Islet precursor cell (in vitro differentiated cells): ENCODE measurements at places on chromosomes 2 and 18.
A peak's percentile ranks its signal among the peaks of the same experiment; 100 is the strongest.

DNA sequence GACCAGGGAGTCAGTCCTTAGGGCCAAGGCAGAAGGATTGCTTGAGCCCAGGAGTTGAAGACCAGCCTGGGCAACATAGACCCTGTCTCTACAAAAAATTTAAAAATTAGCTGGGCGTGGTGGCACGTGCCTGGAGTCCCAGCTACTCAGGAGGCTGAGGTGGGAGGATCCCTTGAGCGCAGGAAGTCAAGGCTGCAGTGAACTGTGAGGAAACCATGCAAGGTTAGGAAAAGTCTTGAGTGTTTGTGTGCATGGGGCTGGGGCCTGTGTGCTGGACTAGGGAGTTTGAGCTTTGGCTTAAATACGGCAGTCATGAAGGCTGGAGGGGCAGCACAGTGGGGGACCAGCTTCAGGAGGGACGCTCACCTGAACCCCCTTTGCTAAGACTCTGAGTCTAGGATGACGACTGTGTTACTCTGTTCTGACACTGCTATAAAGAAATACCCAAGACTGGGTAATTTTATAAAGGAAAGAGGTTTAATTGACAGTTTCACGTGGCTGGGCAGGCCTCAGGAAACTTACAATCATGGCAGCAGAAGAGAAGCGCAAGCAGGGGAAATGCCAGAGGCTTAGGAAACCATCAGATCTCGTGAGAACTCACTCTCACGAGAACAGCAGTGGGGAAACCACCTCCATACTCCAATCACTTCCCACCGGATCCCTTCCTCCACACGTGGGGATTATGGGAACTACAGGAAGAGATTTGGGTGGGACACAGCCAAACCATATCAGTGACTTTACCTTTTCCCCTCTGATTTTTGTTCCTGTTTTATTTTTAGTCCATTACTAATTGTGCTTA is 39.4 kb downstream of the GORASP2 start:
- no peak for DNase-seq

DNA sequence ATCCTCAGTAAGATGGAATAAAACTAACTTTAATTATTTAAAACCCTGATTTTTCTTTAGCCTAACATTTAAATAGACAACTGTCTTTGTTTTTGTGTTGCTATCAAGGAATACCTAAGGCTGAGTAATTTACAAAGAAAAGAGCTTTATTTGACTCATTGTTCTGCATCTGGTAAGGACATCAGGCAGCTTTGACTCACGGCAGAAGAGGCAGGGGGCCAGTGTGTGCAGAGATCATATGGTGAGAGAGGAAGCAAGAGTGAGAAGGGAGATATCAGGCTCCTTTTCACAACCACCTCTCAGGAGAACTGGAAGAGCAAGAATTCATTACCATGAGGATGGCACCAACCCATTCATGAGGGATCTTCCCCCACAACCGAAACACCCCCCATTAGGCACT is 64.6 kb upstream of the TFPI start:
- DNase-seq: no peak

- DNase-seq: no peak
Measured at GRCh38 chr2:128058114-128058513, 30.3 kb upstream of the SAP130 start.

DNA sequence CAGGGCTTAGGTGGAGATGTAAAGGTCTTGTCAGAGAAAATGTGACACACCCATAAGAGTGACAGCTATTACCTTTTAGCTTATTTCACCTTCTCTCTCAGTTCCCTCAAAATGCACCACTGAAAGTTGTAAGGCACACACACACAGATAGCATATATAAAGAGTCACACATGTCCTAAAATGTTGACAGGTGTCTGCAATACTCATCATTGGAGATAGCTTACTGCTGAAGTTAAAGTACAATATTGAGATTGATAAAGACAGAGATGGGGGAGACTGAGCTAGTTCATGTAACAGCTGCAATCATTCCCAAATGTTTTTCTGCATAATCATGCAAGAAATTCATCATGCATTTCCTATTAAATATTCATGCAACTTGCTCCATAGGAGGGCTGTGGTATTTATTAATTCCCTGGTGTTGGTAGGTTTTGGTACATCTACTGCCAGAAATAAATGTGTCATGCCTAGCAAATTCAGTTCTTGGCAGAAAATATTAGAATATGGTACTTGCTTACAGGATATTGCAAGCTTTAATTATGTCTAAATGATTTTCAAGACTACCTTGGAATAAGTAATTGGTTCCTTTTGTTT is 118.8 kb upstream of the RBMS1 start:
- no peak for DNase-seq

DNA sequence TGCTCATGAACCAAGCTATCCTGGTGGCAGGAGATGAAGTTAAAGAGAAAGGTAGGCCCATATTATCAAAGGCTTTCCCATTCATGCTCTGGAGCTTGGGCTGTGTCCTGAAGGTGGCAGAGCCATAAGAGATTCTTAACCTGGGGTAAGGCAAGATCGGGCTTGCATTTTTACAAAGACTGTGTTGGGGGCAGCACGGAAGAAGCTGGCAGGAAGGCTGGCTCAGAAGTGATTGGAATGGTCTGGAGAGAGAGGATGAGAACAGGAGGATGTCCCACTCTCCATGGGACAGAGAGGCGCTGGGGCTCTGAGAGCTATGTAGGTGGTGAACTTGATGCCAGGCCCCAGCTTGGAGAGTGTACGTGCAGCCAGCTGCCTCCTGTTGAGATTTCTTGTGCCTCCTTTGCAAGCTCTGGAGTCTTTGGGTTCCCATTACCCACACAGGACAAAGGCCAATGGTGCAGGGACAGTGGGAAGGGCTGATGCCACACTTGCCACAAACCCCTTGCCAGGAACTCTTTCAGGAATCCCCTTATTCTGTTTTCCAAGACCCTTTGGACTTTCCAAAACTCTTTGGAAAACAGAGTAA is 40.6 kb upstream of the FZD5 start:
- no peak for DNase-seq

- no peak for DNase-seq
Measured at GRCh38 chr2:155379494-155379893, 681.0 kb downstream of the KCNJ3 start.

GRCh38 chr2:134491771-134492441 is 226.9 kb downstream of the TMEM163 start:
- no peak for DNase-seq

GRCh38 chr2:39114771-39115170 is 6.1 kb downstream of the SOS1 start:
- no peak for DNase-seq

DNA sequence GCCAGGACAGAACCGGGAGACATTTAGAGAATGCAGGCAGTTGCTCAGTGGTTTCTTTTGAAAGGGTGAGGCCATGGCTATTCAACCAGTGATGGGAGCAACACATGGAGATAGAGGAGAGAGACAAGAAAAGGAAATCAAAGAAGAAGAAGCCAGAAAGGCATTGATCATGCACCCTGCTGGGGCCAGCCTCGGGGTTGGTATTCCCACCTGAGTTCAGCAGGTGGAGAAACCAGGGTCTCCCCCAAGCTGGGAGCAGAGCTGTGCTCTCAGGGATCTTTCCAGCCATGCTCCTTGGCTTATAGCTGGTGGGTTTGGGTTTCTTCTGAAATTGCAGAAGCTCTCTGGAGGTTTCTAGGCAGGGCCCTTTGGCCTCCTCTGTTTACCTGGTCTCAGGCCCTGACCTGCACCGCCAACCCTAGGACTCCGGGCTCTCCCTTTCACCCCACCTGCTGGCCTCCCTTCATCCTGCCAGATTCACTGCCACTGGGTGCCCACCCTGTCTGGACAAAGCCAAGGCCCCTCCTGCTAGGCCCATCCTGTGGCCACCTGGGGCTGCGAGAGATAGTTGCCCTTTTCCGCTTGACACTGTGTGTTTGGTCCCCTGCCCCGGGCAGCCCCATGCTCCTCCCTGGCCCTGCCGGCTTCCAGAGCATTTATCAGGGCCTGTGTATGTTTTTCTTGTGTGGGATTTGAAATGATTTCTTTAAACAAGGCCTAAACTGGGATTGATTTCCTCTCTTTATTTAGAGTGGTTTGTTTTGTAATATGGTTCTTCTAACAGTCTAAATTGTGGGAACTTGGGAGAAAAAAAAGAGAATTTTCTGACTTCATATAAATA is 126.7 kb downstream of the DDX1 start:
- DNase-seq: peak; percentile 50

GRCh38 chr2:29202819-29203495 is 87.7 kb downstream of the CLIP4 start:
- DNase-seq: no peak

DNA sequence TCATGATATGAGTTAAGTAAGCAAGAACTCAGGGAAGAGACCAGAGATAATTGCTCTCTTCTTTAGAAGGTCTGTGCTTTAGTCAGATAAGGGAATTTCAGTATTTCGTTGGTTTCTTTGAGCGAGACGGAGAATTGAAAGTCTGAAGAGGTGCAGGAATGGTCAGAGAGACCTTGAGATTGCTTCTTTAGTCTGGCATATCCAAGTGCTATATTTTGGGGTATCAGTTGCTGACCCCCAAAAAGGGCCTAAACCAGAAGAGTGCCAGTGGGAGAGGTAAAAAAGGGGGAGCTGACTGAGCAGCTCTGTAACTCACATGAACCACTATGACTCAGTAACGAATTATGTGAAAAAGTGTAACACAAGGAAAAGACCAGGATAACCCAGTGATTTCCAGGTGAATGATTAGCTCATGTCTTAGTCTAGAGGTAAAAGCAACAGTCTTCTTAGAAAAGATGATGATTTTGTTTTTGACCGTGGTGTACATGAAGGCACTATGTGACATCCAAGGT is 932.9 kb downstream of the TDRD15 start:
- no peak for DNase-seq

DNA sequence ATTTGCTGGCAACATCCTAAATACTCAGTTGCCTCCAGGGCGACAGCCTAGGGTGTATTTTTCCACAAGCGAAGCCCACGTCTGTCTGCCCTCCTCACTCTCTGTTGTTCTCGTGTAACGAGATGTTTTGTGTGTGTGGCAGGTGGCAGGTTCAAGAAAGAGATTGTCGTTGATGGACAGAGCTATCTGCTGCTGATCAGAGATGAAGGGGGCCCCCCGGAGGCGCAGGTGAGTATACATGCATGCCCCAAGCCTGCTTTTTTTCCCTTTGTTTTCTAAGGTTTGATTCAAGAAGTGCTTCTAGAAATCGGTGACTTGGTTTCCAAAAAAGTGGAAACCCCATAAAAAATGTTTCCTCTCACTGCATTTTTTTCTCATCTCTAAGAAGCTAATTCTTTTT is 247.0 kb downstream of the AGAP1 start:
- no peak for DNase-seq

- DNase-seq: no peak
Measured at GRCh38 chr18:63266888-63267790, 52.4 kb downstream of the BCL2 start.

GRCh38 chr18:22185273-22185672 is 15.9 kb downstream of the GATA6 start:
- DNase-seq: no peak

- DNase-seq: peak; percentile 96
Measured at GRCh38 chr2:24084386-24085199, at the start of gene TP53I3. TP53I3 (minus strand) TSS chr2:24084834; CDS start chr2:24084326, 508 bp downstream.

GRCh38 chr2:227164763-227165291 is 403 bp downstream of the COL4A3 start:
- DNase-seq: no peak

GRCh38 chr2:171531291-171531690 is 9.0 kb downstream of the CYBRD1 start:
- DNase-seq: no peak

- no peak for DNase-seq
Measured at GRCh38 chr18:53735526-53735925, 488.9 kb downstream of the MBD2 start.

DNA sequence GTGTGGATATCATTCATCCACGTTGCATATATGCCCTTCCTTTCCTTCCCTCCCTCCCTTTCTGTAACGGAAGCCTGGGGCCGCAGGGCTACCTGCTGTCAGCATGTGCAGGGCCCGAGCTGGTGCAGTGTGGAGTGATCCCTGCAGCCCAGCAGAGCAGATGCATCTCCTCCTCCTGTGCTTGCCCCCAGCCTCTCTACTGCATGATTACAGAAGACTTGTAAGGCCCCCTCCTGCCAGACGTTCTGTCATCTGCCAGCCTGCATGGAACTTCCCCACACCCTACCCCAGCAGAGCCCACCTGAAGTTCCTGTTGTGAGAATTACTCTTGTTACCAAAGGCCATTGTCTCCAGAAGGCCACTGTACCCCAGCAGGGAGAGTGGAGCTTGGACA is 67.5 kb upstream of the FOSL2 start:
- no peak for DNase-seq

DNA sequence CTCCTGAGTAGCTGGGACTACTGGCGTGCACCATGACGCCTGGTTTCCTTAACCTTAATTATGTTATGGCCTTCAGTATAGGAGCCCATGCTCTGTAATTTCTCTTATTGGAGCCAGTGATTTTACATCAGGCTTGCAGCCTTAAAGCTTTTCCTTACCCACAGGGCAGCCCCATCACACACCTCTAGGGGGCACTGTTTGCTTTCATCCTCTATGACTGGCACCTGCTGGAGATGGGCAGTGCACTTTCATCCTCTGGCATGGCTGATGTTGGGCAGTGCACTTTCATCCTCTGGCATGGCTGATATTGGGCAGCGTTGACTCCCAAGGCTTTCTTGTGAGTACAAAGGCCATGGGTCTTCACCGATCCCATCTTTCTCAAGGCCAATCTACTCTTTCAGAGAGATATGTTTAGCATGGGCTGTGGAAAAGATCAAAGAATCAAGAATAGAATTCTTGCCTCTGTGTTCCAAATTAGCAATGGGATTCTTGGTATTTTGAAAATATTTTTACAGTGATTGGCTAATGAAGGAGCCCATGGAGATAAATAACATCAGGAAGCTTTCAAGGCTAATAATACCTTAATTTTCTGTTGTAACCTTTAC is 80.7 kb upstream of the MEX3C start:
- peak; percentile 65 for DNase-seq

GRCh38 chr2:96964221-96964905 is 22.0 kb downstream of the FAM178B start:
- no peak for DNase-seq

DNA sequence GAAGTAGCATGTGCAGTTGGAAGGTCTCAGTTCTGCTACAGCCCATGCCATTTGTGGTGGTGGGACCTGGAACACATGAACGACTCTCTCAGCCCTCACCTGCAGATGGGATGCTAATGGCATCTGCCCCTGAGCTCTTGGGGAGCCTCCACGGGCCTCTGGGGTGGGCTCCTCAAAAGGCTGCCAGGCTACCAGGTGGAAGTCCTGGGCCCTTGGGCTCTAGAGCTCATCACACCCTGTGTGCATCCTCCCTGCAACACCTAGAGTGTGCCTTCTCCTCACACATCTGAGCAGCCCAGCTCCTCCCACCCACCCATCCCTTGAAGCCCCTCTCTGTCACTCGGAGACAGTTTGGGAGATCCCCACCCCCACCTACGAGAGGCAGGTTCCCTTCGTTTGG is 231.8 kb upstream of the MYT1L start:
- DNase-seq: peak; percentile 32

GRCh38 chr2:42568401-42569115 is at the start of gene MTA3:
MTA3 (plus strand) TSS chr2:42568632; CDS start chr2:42568746, 114 bp downstream.
- DNase-seq: peak; percentile 85

GRCh38 chr2:218070587-218070986 is 1.5 kb downstream of the RUFY4 start:
- no peak for DNase-seq
